ENCODE measurements at places on chromosomes 7 and 10.

DNA sequence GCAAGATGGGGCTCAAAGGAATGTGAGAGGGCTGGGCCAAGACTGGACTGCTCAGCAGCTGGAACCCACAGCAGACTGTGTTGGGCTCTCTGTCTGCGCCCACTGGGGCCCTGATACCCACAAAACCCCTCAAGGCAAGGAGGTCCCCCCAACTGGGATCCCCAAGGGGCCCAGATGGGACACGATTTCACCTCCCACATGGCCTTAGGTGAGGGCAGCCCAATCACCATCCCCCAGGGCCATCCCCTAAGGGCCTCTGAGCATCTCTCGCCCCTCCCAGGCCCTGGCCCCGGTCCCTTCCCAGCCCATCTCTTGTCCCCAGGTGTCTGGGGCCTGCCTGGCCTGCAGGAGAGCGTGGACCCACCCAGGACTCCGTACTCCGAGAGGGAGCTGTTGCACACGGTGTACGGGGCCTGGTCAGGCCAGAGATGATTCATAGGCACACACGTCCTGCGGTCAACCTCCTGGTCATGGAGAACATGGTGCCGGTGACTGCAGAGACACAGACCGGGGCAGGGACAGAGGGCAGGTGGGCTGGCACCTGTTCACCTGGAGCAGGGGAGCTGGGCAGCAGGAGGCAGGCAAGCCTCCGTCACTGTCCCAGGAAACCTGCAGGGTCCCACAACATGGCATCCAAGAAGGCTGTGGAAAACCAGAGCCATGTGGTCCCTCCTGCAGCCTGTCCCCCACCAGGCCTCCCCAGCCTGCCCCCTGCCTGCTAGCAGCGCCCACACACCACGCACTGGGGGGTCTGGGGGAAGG is 21.6 kb downstream of the OGDHL start:
- no peak for DNase-seq

- no peak for DNase-seq
Observed at GRCh38 chr7:15686295-15686956, at the start of gene MEOX2. Gene MEOX2, minus strand, starts transcription at chr7:15686683. Its CDS starts 281 bp downstream, at chr7:15686402.

DNA sequence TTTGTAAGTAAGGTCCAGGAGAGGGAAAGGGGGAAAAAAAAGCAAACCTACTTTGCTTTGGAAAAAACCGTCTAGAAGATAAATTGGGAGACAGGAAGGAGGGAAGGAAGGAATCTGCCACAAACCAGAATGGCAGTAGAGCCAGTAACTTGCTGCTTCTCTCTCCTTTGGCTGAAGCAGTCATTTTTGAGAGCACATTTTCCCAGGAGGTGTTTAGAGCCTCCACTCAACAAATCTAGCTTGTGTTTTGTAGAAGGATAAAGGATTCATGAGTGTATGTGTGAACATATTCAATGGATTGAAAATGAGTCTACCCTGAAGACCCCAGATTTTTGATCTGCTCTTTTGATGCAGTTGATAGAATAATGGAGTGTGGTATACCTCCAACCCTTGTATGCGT is 2.6 kb downstream of the NRG3 start:
- no peak for DNase-seq

DNA sequence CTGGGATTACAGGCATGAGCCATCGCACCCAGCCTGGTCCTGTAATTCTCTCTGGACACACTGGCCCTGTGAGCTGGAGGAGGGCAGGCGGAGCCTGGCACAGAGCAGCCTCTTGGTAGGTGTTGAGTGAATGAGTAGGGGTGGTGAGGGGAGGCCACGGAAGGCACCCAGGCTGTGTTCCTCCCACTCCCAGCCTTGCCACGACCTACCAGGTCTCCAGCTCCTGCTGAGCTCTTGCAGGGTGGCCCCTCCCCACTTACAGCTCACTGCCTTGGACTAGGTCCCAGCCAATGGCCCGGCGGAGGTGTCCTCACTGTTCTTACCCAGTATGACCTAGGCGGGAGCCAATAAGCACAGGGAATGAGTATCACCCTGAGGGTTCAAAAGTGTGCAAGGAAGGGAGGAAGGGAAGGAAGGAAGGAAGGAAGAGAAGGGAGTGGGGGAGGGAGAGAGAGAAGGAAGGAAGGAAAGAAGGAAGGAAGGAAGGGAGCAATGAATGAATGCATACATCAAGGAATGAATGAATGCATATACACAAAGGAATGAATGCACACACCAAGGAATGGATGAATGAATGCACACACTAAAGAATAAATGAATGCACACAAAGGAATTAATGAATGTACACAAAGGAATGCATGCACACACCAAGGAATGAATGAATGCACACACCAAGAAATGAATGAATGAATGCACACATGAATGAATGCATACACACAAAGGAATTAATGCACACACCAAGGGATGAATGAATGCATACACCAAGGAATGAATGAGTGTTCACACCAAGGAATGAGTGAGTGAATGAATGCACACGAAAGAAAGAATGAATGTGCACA is 45.5 kb downstream of the GTF2IRD1 start:
- no peak for DNase-seq

GRCh38 chr7:124388751-124389150 is 355.9 kb upstream of the TMEM229A start:
- no peak for DNase-seq

GRCh38 chr10:29324220-29324841 is 35.5 kb downstream of the LYZL1 start:
- no peak for DNase-seq

DNA sequence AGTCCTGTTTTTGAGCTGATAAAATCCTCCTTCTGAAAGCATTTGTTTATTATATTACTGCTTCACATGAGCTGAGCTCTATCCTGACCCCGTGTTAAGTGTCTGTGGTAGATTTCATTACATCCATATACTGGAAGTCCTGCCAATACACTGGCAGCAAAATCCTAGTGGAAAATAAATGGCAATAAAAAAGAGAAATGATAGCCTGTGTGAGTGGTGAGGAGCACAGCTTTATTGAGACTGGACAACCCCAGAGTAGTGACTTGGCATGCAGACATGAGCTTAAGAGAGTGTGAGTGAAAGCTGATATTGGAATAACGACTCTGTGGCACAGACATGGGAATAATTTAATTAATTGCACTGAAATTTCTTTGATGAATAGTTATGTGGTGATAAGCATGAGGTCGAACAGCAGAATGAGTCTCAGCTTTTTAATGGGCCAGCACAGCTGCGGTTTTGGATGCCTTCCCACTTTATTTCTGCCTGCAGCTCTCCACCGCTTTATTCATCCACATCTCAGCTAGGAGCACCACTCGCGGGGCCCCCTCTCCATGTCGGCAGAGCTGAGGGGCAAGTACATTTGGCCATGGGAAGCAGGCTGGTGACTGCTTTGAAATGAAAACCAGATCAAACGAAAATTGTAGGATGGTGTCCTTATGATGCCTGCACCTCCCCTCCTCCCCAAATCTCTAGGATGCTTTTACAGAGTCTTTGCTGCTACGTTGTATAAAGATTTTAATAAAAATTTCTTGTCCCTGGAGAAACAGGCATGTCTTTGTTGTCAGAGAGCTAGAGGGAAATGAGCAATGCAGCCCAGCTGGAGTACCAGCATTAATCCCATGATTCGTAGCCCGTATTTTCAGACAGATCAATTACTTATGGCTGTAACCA is 494.3 kb downstream of the AUTS2 start:
- DNase-seq: no peak

- DNase-seq: no peak
Observed at GRCh38 chr7:34160261-34160752, 255.0 kb downstream of the BMPER start.

DNA sequence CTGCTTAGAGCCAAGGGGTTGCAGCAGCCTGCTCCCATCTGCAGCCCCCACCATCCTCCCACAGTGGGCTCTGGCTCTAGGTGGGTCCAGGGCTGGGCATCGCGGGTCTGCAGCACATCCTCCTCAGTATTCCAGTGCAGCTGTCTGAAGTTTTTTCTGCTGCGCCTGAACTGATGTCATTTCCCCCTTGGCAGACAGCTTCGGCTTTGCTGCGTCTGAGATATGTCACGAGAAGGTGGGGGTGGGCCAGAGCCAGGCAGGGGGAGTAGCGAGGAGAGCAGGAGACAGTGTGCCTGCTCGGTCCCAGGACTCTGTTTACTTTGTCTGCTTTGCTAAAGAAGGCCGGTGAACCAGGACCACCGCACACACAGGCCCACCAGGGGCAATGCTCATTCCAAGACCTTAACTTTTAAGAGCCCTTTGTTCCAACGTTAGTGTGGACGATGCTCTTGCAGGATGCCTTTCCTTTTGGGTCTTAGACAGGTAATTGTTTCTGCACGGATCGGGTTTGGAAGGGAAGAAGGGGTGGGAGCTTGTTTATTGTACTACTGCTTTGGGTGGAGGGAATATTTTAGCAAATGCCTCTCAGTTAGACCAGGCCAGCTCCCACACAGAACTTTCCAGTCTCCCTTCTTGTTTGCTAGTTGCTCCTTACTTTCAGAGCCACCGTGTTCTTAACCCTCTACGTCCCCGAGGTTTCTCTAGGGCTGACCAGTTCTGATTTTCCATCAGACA is 32.4 kb downstream of the WBP1L start:
- DNase-seq: no peak
